ENCODE measurements at places on chromosomes 16 and 17. TPM values are rescaled to one million over a fixed set of nuclear protein-coding genes. Genes with fewer than 3 reads are reported as not detected.
A peak's percentile ranks its signal among the peaks of the same experiment; 100 is the strongest.

DNA sequence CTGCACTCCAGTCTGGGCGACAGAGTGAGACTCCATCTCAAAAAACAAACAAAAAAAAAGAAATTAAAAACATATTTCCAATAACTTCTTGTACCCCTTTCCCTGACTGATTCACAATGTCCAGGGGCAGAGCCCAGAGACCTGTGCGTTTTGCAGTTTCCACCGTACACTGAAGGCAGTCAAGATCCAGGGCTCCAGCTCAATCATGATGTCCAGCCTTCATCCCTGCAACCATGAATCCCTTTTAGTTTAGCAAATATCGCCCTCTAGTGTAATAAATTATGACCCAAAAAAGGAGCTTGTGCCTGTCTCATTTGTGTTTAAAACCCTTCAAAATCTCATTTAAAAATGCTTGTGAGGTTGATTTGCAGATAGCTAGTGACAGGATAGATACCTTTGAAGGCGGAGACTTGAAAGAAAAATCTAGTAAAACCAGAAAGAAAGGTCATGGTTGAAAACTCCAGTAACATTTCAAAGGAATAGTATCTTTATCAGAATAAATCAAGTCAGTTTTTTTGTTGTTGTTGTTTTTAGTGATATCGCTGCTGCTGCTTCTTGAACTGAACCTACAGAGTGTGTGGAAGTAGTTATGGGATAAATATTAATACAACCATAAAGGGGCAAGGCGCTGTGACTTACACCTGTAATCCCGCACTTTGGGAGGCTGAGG lies 3.7 kb upstream of the ERN1 start:
- DNase-seq = no peak
- H3K4me3 ChIP-seq = no peak overlapping the region
- H3K27ac ChIP-seq = no peak overlapping the region
- no peaks in the 10 kb centered on the region for H3K27me3 ChIP-seq
- no peaks in the 10 kb centered on the region for H3K36me3 ChIP-seq

DNA sequence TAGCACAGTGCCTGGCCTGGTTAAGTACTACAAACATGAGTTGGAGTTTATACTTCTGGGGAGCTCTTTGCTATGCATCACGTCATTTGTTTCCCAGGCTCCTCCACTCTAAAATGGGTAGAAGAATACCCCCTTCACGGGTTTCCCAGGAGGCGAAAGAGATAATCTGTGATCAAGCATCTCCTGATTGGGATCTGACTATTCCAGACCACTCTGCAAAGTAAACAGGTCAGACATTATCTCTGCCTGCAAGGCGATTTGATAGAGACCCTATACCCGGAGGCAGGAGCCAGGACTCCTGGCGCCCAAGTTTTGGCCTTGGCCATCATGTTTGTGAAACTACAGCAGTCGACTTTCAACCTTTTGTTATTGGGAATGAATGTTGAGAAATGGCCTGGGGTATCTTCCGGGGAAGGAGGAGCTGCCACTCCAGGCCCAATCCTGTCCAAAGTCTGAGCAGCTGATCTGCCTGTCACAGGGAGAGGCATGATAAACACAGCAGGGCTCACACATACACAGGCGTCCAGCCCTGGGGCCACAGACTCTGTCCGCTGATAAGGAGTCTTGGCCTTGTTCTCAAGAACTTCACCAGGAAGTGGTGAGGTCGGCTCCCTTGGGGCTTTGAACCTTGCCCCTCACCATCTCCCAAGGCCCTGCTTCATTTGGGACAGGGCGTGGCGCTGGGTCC lies 199.9 kb downstream of the MAF start:
- no peaks in the 10 kb centered on the region for H3K36me3 ChIP-seq
- DNase-seq = peak; percentile 64
- no peaks in the 10 kb centered on the region for H3K4me1 ChIP-seq
- no peak overlapping the region for H3K4me3 ChIP-seq
- H3K27me3 ChIP-seq = no peaks in the 10 kb centered on the region

DNA sequence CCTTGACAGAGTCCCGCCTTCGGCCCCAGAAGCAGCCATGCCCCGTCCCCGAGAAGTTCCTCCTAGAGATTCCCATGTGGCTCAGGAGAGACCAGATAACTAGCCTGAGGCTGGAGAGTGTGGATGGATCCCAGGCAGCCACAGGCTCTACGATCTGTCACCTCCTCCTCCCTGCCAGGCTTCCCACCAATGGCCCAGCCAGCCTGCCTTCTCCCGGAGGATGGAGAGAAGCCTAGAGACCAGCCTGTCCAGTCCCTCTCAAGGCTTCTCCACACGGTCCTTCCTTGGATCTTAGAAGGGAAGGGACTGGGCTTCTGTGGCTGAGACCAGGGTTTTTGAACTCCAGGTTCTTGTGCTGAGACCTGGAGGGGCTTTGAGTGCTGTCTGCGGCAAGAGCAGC lies 1.6 kb upstream of the SMTNL2 start:
- no peak overlapping the region for H3K27ac ChIP-seq
- H3K36me3 ChIP-seq = no peaks in the 10 kb centered on the region
- DNase-seq = no peak
- peaks cover 8% of the 10 kb centered on the region for H3K4me1 ChIP-seq

DNA sequence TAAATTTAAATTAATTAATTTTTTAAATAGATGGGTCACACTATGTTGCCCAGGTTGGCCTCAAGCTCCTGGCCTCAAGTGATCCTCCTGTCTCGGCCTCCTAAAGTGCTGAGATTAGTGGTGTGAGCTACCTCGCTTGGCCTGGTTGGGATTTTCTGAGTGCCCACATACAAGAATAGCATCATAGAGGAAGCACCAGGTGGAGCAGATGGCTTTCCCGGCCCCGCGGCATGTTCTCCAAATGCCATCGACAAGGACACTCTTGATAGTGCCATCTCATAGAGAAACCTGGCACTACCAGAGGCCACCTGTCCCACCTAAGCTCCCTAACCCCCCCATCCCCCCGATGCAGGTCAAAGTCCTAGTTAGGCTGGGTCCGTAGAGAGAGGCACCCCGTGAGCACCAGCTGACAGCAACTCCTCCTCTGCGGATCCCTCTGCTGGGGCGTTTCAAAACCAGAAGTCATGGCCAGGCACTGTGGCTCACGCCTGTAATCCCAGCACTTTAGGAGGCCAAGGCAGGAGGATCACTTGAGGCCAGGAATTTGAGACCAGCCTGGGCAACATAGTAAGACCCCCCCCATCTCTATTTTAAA lies 65.9 kb downstream of the DNAH3 start:
- H3K27ac ChIP-seq = no peak overlapping the region
- no peaks in the 10 kb centered on the region for H3K4me1 ChIP-seq
- no peaks in the 10 kb centered on the region for H3K36me3 ChIP-seq
- H3K27me3 ChIP-seq = no peaks in the 10 kb centered on the region

NLRC3 gene
- 12.3 TPM for total RNA-seq

PRSS33 gene
- not detected for total RNA-seq

Data from transverse colon (tissue), 4 donors.